ENCODE measurements at places on chromosomes 2 and 18.

GRCh38 chr18:7576685-7577084, 9.6 kb downstream of the PTPRM start:
- DNase-seq, result no peak

DNA sequence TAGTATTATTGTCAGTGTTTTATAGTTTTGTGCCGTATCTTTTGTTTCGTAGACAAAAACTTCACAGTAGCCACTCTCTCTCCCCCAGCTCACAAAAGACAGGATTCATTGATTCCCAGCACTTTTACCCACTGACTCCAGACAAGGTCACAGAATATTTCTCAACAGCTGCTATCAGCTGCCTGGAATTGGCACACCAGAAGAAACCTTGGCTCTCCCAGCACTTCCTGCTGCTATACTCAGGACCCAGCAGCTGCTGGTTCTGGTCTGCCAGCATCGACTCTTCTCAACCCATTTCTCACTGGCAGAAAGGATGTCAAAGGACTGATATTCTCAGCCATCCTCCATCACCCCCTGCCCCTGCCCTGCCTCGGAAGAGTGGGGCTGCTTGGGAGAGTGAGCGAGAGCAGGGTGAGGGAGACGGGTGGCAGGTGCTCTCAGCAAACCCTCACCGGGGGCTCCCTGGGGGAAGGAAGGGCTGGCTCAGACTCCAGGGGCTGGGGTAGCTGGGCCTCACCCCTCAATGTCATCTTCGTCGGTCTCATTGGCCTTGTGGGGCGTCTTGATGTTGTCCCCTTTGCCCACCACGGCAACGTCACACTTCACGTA, 6.1 kb upstream of the OTOF start:
- no peak for DNase-seq

DNA sequence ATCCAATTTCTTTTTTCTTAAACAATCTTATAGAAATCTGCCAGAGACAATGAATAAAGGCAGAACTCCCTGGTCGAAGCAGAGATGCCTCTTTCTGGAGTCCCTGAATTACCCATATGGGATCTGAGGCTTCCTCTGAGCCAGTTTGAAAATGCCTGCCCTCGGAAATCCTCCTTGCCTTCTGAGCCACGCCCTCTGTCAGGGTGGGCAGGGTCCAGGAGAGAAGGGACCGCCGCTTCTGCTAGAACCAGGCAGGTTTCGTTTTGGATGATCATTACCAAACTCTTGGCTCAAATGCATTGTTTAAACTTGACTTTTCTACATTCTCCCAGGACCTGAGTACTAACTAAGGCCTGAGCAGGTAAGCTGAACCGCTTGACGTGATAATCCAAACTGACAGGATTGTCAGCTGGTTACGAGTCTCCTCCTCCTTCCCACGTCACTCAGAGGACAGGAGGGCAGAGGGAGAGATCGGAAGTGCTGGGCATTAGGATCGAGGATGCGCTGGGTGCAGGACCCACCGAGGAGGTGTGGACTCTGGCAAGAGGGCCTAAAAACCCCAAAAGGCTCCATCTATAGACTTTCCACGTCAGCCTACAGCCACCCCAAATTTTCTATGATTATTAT, 128.4 kb downstream of the KLHL29 start:
- DNase-seq, result no peak

GRCh38 chr2:178251151-178251955, 57.0 kb downstream of the OSBPL6 start:
- DNase-seq, result no peak

GRCh38 chr2:168245074-168245825, 2.1 kb downstream of the STK39 start:
- DNase-seq, result no peak

GRCh38 chr2:126824663-126825062, 74.0 kb upstream of the TEX51 start:
- no peak for DNase-seq

DNA sequence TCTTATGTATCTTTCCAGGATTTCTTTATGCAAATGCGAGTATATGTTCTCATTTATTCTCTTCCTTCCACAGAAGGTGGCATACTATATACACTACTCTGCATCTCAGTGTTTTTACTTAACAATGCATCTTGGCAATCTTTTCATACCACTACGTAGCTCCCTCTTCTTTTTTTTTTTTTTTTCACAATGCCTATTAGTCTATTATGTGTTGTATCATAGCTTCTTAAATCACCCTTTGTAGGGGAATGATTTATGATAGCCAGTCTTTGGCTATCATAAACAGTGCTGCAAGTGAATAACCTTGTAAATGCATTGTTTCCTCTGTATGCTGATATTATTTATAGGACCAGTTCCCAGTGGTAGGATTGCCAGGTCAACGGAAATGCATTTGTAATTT, 204.2 kb downstream of the BABAM2 start:
- DNase-seq, result no peak
